ENCODE measurements at places on chromosomes 12 and 14. TPM values are rescaled to one million over a fixed set of nuclear protein-coding genes. Genes with fewer than 3 reads are reported as not detected.

- DNase-seq: peak; percentile 47
Measured at GRCh38 chr12:122022393-122023338, 982 bp downstream of the BCL7A start.

GRCh38 chr14:73324533-73324932 is 87.2 kb downstream of the PAPLN start:
- DNase-seq: no peak

GRCh38 chr14:20356422-20356821 is 13.0 kb downstream of the PARP2 start:
- DNase-seq: no peak

The LALBA gene
- total RNA-seq: not detected

The CISTR gene
- total RNA-seq: not detected

The IFT43 gene
- 26.3 TPM for total RNA-seq

The OTX2 gene
- 24.6 TPM for total RNA-seq

The SSTR1 gene
- total RNA-seq: 3.4 TPM

The MYO1H gene
- total RNA-seq: 0.09 TPM

The KRT82 gene
- not detected for total RNA-seq
